Glutamatergic neuron (in vitro differentiated cells): ENCODE measurements at places on chromosomes 12 and 14. TPM values are rescaled to one million over a fixed set of nuclear protein-coding genes. Genes with fewer than 3 reads are reported as not detected.

DNA sequence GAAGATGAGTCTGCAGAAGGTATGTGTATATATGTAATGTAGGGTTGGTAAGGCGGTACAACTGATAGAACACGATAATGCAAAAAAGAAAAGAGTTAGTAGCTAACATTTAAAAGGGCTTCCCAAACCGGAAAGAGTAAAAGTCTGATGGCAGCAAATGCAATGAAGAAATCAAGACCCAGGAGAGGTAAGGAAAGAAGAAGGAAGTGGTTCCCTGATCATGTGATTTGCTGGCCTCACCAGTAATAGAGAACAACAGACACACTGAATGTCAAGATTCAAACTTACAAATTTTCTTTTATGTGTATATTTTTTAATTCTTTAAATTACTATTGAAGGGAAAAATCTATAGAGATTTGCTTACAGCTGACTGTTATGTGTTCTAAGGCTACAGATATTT lies 18.4 kb downstream of the ZFC3H1 start:
- no peak overlapping the region for H3K4me3 ChIP-seq
- no peak for DNase-seq
- no peaks in the 10 kb centered on the region for H3K36me3 ChIP-seq
- no peak overlapping the region for H3K27ac ChIP-seq
- no peaks in the 10 kb centered on the region for H3K27me3 ChIP-seq
- no peaks in the 10 kb centered on the region for H3K4me1 ChIP-seq

DNA sequence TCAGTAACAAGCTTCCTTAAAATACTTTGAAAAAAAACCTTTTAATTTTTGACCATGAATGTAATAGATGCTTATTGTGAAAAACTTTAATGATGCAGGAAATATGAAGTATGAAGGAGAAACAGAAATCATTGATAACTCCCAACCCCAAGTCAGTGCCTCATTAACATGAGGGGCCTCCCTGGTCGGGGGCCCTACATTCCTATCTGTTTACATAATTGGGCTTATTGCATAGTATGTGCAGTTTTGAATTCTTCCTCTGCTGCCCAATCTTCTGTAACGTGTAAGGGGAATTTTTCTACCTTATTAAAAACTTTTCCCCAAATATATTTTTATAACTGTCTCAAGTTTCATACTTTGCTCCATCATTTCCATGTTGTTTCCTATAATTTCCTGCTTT lies 63.0 kb downstream of the SLC25A47 start:
- DNase-seq: no peak
- no peak overlapping the region for H3K4me3 ChIP-seq
- peaks cover 32% of the 10 kb centered on the region for H3K4me1 ChIP-seq
- no peaks in the 10 kb centered on the region for H3K36me3 ChIP-seq
- H3K27me3 ChIP-seq: peaks cover 7% of the 10 kb centered on the region
- no peak overlapping the region for H3K27ac ChIP-seq

DNA sequence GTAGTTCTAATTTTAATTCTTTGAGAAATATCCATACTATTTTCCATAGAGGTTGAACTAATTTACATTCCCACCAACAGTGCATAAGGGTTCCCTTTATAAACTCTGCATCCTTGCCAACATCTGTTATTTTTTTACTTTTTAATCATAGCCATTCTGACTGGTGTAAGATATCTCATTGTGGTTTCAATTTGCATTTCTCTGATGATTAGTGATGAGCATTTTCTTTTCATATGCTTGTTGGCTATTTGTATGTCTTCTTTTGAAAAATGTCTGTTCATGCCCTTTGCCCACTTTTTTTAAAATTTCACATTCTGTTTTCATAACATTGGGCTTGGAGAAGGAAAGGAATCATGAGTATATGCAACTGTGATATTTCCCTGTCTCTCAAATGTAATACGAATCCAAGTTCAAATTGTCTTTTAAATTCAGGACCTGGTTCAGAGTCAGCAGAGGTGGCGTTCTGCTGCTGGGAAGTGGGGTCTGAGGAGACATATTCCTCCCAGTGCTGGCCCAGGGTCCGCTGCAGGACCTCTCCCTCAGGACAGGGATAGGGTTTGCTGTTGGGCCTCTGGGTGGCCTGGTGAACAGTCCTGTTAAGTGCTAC lies 81.2 kb upstream of the ETV6 start:
- H3K4me1 ChIP-seq: no peaks in the 10 kb centered on the region
- H3K27ac ChIP-seq: no peak overlapping the region
- H3K27me3 ChIP-seq: no peaks in the 10 kb centered on the region

DNA sequence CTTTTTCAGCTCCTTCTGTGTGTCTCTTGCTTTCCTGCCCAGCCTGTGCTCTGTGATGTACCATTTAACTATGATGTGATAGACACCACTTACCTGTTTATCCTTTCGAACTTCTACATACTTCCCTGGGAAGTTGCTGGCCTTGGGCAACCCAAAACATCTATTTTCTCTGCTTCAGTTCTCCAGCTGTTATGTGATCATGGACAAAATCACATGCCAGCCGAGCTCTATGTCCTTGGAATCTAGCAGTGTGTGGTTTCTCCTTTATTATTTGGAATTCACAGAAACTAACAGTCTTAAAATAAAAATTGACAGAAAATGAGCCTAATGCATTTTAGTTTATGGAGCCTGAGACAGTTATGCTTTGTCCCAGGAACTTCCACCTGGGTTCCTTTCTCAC lies 22.9 kb downstream of the BMAL2 start:
- no peak overlapping the region for H3K27ac ChIP-seq
- no peaks in the 10 kb centered on the region for H3K27me3 ChIP-seq
- H3K36me3 ChIP-seq: no peaks in the 10 kb centered on the region
- no peak for DNase-seq
- no peak overlapping the region for H3K4me3 ChIP-seq
- no peaks in the 10 kb centered on the region for H3K4me1 ChIP-seq

DNA sequence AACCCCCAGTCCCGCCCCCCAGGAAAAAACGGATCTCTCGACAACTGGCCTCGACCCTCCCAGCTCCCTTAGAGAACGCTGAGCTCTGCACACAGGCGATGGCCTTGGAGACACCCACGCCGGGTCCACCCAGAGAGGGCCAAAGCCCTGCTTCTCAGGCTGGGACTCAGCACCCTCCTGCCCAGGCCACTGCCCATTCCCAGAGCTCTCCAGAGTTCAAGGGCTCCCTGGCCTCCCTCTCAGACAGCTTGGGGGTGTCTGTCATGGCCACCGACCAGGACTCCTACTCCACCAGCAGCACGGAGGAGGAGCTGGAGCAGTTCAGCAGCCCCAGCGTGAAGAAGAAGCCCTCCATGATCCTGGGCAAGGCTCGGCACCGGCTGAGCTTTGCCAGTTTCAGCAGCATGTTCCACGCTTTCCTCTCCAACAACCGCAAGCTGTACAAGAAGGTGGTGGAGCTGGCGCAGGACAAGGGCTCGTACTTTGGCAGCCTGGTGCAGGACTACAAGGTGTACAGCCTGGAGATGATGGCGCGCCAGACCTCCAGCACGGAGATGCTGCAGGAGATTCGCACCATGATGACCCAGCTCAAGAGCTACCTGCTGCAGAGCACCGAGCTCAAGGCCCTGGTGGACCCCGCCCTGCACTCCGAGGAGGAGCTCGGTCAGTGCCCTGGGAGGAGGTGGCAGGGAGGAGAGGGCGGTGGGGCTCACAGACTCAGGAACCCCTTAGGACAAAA lies 95.8 kb downstream of the LGMN start:
- peaks cover 5% of the 10 kb centered on the region for H3K27me3 ChIP-seq
- no peak overlapping the region for H3K4me3 ChIP-seq
- DNase-seq: no peak
- no peaks in the 10 kb centered on the region for H3K36me3 ChIP-seq
- H3K27ac ChIP-seq: no peak overlapping the region

NEMF gene
- 78.8 TPM for total RNA-seq

DNA sequence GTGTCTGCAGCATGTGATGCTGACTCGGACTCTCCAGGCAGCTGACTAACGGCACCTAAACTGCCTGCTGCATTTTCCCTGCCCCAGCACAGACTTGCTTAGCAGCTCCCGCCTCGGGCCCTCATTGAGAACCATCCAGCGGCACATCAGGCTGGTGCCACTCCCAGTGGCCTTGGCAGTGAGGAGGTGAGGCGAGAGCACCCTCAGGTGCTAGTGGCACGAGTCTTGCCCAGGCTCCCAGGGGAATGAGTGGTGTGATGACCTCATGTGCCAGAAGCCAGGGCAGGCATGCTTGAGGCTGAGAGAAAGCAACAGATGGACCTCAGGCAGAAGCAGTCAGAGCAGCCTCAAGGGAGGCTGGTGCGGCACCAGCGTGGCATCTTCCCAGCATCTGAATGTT lies 60.2 kb downstream of the PRKCH start:
- H3K27me3 ChIP-seq: no peaks in the 10 kb centered on the region
- H3K36me3 ChIP-seq: peaks cover 12% of the 10 kb centered on the region
- no peak overlapping the region for H3K4me3 ChIP-seq
- peaks cover 10% of the 10 kb centered on the region for H3K4me1 ChIP-seq
- peak; percentile 36 for DNase-seq

GRCh38 chr12:109304485-109304884 lies 4.6 kb downstream of the FOXN4 start:
- H3K27ac ChIP-seq: no peak overlapping the region
- peaks cover 7% of the 10 kb centered on the region for H3K27me3 ChIP-seq
- peak; percentile 84 for DNase-seq
- peaks cover 3% of the 10 kb centered on the region for H3K4me1 ChIP-seq
- H3K36me3 ChIP-seq: no peaks in the 10 kb centered on the region

GRCh38 chr12:12918781-12919389 lies 27.5 kb downstream of the GPRC5A start:
- H3K27me3 ChIP-seq: peaks cover 4% of the 10 kb centered on the region
- no peak overlapping the region for H3K27ac ChIP-seq
- H3K36me3 ChIP-seq: no peaks in the 10 kb centered on the region
- no peak overlapping the region for H3K4me3 ChIP-seq
- peaks cover 8% of the 10 kb centered on the region for H3K4me1 ChIP-seq

CLEC7A gene
- total RNA-seq: not detected
